ENCODE measurements at places on chromosomes 6 and 20. TPM values are rescaled to one million over a fixed set of nuclear protein-coding genes. Genes with fewer than 3 reads are reported as not detected.
A peak's percentile ranks its signal among the peaks of the same experiment; 100 is the strongest.

GRCh38 chr20:37251825-37252477, 9.7 kb downstream of the GHRH start:
- no peak for DNase-seq

GRCh38 chr20:32337937-32338661, 20.0 kb upstream of the ASXL1 start:
- DNase-seq: no peak

DNA sequence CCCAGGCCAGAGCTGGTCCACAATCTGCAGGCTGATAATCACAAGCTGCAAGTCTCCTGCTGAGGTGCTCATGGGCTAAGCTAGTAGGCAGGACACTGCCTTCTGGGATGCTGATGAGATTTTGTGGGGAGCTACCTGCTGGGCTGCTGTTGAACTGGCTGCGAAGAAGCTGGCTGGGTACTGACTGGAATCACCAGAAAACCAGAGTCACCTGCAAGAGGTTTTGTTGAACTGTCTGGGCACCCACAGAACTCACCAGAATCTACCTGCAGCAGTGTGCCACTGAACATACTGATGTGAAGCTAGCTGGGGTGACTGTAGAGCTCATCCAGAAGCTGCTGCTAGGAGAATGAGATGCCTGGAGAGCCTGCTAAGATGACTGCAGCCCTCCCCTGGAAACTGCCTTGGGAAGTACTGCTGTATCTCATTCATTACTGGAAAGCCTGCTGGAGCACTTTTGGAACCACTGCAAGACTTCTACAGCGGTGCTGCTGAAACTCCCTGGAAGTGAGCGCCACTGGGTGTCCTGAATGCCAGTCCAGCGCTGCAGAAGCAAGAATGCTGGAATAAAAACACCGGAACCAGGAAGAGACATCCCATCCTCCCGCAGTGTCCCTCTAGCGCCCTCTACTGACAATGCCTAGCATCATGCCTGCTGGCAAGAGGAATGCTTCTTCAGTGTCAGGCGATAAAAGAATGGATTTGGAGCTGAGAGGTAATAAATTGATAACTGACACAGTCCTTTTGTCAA, 64.9 kb upstream of the ARHGAP18 start:
- peak; percentile 44 for DNase-seq

GRCh38 chr6:31713465-31713864, 1.7 kb upstream of the LY6G6D start:
- no peak for DNase-seq

DNA sequence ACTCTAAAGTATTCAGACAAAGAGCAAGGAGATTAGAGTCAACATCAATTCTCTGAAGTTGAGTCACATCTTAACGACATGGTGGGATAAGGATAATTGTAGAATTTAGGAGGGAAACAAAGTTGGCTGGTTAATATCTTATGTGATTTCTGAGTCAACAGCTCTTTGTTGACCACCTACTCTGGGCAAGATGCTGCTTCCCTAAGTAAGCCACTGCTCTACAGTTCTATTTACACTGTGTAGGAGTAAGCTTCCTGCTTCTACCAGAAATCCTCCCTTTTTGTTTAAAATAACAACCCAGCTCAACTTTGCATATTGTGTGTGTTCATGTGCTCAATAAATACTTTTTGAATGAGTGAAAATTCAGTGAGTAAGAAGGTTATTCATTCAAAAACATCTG, 3.1 kb downstream of the HS3ST5 start:
- no peak for DNase-seq

DNA sequence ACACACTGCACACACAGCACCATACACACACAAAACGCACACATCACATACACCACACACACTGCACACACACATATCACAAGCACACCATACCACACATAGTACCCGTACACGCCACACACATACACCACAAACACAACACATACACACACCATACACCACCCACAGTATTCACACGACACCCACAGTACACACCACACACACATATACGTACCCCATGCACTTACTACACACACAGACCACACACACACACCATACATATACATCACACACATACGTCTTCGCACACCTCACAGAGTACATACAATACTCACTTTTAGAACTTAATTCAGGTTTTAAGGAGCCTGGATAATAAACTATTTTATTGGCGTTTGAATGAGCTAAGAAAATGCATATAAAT, 1805.3 kb upstream of the DEFB115 start:
- no peak for DNase-seq

DNA sequence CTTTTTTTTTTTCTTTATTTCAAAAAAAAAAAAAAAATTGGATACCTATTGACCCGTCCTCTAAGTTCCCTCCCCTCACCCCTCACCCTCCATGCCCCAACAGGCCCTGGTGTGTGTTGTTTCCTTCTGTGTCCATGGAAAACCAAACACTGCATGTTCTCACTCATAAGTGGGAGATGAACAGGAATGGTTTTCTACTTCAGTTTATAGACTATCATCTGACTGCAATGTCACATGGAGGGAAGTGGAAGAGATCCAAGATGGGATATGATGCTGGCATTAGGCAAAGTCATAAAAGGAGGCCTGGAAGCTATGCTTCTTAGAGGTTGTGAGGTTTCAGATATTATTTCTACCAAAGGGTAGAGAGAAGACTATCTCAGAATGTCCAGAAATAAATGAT, 237.5 kb downstream of the MAFB start:
- no peak for DNase-seq

GRCh38 chr20:16158090-16158975, 414.9 kb downstream of the KIF16B start:
- DNase-seq: no peak

DNA sequence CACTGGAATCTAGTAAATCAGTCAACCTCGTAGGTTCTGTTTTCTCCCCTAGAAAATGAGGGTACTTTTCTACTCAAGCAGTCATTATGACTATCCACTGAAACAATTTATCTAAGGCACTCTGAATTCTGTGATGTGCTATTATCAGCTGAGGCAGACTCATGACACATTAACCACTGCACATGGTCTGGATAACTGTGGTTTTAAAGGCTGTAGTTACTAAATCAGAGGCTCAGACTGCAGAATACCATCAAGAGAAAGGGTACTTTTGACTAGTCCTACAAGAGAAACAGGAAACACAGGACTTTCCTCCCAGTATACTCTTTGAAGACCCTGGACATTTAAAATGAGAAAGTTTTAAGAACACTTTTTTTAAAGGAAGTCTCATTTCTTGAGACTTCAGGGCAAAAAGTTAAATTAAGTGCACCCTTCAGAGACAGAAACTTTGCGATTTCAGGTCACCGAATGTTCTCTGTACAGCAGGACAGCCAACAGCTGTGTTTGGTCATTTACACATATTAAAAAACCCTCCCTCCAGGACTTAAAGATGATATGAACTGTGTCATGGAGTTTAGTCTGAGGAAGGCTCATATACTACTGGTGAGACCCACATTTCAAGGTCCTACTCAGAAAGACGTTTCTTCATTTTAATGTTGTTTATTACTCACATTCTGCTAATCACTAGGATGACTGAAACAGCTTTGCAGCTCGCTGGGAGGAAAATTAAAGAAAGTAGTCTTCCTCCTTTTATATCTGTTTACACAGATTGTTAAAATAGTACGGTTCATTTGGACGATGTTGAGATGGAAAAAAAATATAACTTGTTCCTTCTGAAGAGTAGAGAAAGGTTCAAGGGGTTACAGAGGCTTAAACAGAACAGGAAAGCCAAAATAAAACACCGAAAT, 19.9 kb downstream of the ATXN1 start:
- DNase-seq: no peak

DNA sequence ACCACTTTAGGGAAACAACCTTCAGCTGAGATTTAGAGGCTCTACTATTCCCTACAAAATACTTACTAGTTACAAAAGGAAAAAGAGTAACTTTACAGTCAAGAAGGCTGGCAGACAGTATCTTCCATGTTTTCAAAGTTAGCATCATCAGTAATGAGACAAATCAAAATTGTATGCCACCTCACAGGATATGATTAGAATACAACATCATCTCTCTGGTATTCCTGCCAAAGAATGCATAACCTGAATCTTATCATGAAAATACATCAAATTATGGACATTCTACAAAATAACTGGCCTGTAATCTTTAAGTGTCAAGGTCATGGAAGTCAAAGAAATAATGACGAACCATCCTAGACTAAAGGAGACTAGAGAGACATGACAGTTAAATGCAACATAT, 38.4 kb downstream of the CDK5RAP1 start:
- DNase-seq: no peak

- peak; percentile 87 for DNase-seq
Observed at GRCh38 chr6:161418463-161418945, 144.6 kb upstream of the AGPAT4 start.

DNA sequence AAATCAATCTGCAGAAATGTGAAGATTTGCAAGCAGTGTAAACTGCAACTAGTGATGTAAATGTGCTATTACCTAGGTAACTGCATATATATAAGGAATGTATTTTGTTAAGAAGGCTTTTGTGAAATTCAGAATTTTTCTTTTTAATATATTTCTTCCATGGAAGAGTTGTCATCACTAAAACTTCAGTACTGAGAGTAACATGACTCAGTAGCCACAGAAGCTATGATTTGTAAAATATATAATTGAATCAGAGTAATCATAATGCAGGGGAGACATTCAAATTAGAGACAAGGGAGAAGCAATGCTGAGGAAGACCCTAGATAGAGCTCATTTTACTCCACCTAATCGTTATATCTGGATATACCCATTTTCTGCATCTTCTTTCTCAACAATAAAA, 141.7 kb downstream of the ADGRG6 start:
- no peak for DNase-seq

DNA sequence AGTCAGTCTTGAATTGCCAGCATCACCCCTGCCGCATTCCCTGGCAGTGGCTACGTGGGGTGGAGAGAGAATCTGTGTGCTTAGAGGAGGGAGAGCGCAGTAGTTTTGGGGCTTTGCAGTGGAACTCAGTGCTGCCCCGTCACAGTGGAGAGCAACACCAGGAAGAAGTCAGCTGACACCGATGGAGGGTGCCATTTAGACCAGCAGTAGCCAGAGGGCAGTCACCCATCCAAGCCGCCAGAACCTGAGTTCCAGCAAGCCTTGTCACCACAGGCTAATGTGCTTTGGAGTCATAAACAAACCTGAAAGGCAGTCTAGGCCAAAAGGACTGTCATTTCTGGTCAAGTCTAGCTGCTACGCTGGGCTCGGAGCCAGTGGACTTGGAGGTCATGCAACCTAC, 22.0 kb upstream of the PERP start:
- DNase-seq: no peak

GRCh38 chr6:170150590-170150945, 140.3 kb downstream of the DLL1 start:
- DNase-seq: no peak

GRCh38 chr20:50844430-50845100, 49.7 kb downstream of the BCAS4 start:
- no peak for DNase-seq

GRCh38 chr20:48482790-48483189, 345.0 kb downstream of the PREX1 start:
- DNase-seq: no peak

- DNase-seq: no peak
Observed at GRCh38 chr6:95767897-95768463, 190.6 kb downstream of the MANEA start.

DNA sequence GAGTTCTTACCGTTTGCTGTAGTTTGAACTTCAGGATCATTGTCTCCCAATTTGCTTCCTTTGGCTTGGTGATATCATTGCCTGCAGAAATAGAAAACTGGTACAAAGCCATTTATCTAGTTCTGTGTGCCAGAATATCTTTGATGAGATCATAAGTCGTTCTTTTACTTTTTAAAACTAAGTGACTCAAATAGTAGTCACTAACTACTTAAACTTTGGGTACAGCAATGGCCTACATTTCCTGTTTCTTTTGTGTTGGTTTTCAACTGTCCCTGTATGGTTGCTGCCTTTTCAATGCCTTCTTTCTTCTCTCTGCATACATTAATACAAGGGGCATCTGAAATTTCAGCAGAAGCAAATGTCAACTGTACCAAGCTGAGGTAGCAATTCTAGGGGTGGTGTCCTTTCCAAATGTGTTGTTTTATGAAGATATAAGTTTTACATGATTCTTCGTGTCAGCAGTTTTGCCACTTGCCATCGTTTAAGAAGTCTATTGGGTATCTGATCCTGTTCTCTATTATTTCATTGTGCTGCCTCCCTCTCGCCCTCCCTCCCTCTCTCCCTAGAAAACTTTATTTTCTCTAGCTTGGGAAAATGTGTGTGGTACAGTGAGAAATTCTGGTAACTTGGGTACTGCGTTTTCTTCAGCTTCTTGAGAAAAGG, 238.5 kb downstream of the FARS2 start:
- DNase-seq: no peak

- peak; percentile 19 for DNase-seq
Observed at GRCh38 chr6:111057074-111057752, 30.1 kb upstream of the SLC16A10 start.

DNA sequence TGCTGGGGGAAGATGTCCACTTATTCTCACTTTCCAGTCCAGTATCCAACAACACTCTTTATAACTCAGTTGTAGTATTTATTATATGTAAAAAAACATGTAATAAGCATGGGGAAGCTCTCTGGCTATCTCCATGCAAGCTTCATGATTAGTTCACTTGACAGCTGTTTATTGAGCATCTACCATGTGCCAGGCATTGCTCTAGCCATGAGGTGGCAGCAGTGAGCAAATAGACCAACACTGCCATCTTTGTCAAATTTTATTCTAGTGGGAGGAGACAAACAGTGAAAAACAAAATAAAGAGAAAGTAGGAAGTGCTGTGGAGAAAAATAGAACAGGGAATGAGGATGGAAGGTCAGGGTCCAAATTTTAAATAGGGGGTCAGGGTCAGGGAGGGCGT, 131.8 kb downstream of the CFAP61 start:
- DNase-seq: no peak

DNA sequence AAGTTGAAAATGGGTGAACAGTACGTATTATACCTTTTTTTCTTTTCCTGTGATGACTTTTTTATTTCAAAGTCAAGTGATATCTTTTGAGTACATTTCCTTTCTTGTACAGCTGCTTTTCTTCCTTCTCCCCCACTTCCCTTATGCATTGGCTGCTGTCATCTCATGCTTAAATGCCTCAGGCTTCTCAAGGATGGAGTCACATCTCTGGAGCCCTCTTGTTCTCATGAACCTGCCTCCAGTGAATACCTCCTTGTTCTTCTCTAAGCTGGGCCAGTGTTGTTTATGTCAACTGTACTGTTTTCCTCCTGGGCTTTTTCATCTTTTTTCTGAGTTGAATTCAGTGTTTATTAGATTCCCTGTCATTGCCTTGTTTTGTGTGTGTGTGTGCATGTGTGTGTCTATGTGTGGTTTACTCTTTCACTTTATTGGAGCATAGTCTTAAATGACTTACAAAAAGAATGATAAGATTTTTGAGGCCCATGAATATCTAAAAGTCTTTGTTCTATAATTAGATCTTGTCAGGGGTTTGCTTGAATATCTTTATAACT, 23.6 kb downstream of the STXBP5 start:
- no peak for DNase-seq

- no peak for DNase-seq
Observed at GRCh38 chr6:116439522-116440051, 21.6 kb upstream of the CALHM6 start.

GRCh38 chr20:1904135-1904534, 8.9 kb downstream of the SIRPA start:
- no peak for DNase-seq

The MUC21 gene
- not detected for polyA plus RNA-seq

The BRD2 gene
- 298 TPM for polyA plus RNA-seq

The DEFB132 gene
- not detected for polyA plus RNA-seq

The TOMM6 gene
- 246 TPM for polyA plus RNA-seq

The NELFCD gene
- 141 TPM for polyA plus RNA-seq

The ENPP4 gene
- polyA plus RNA-seq: 13.8 TPM
